ENCODE measurements at places on chromosomes 5 and 9. TPM values are rescaled to one million over a fixed set of nuclear protein-coding genes. Genes with fewer than 3 reads are reported as not detected.

The S1PR3 gene
- polyA plus RNA-seq: 2.9 TPM

The PCDHGB3 gene
- polyA plus RNA-seq: 0.53 TPM

The IL4 gene
- polyA plus RNA-seq: not detected

The MSMP gene
- polyA plus RNA-seq: 1.2 TPM

The GABRA6 gene
- polyA plus RNA-seq: 0.10 TPM

The BTNL8 gene
- not detected for polyA plus RNA-seq

The RCL1 gene
- 18.6 TPM for polyA plus RNA-seq

The AQP7 gene
- 0.05 TPM for polyA plus RNA-seq

The BTNL9 gene
- not detected for polyA plus RNA-seq

The LHX6 gene
- polyA plus RNA-seq: 0.02 TPM

The RASGRF2 gene
- polyA plus RNA-seq: not detected
